ENCODE measurements at places on chromosomes 4 and X.

DNA sequence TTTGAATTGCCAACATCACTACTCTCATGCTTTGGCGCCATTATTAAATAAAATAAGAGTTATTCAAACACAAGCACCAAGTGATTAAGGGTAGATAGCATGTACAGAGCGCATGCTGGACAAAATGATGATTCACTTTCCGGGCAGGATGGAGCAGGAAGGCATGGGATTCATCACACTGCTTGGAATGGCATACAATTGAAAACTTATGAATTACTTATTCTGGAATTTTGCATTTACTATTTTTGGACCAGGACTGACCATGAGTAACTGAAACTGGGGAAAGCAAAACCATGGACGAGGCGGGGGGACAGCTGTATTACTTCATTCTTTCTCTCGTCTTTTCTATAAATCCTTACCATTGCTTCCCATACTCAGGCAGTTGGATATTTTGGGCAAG, 28.5 kb upstream of the FGF5 start:
- peak; percentile 81 for DNase-seq

- no peak for DNase-seq
Observed at GRCh38 chr4:32841217-32841616, 2121.0 kb downstream of the PCDH7 start.

DNA sequence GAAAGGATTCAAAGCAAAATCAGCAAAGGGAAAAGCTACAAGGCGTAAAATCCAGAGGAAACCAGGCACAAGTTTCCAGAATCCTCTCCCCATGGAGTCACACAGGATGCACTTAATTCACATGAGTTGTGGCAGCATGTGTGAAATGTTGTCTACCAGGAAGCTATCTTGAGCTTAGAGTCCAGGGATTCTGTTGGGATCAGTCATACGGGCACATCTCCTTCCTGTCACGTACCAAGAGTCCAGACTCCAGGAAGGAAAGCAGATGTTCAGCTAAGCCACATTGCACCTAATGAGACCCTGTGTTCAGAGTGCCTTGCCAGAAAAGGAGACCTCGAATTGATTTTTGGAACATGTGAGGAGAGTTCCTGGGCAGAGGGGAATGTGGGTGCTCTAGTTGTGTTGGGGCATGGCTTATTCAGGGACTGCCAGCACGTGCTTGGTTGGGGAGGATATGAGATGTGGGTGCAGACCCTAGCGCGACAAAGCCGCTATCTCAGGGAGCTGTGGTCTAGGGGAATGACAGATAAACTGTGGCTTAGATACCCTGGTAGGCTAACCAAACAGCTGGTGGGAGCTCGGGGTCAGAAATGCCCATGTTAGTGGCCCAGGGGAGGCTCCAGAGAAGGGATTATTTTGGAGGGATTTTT, 70.0 kb downstream of the EVC start:
- DNase-seq, result peak; percentile 77

GRCh38 chrX:71178908-71179307, 34.3 kb downstream of the NLGN3 start:
- DNase-seq, result peak; percentile 27

GRCh38 chr4:95388911-95389310, 159.9 kb downstream of the UNC5C start:
- no peak for DNase-seq

- DNase-seq, result no peak
Observed at GRCh38 chr4:153485359-153485758, 19.2 kb downstream of the TMEM131L start.

DNA sequence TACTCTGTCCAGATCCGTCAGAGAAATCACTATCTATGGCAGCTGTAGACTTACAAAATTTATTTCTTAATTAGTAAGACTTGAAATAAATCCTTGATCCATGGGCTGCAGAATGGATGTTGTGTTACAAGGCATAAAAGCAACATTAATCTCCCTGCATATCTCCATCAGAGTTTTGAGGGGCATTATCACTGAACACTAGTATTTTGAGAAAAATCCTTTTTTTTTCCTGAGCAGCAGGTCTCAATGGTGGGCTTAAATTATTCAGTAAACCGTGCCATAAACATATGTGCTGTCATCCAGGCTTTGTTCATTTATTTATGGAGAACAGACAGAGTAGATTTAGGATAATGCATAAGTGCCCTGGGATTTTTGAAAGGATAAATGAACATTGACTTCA, 457.9 kb upstream of the CTSO start:
- no peak for DNase-seq

GRCh38 chr4:95155759-95156451, 392.9 kb downstream of the UNC5C start:
- DNase-seq, result no peak

DNA sequence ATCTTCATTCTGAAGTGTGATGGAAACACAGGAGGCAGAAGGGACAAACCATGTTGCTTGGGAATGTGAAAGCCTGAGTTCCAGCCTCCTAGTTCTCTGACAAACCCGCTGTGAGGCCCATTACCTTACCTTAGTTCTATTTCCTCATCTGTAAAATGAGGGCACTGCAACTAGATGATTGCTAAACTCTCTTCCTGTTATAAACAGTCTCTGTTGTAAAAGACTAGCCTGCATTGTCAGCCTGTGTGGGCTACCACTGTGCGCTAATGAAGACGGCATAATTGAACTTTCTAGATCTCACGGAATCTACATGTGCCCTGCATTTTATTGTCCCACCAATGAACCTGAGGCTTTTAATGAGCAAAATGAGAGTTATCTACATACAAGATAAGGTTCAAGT, 147.2 kb downstream of the AFF2 start:
- DNase-seq, result no peak

GRCh38 chrX:3548765-3549391, 164.6 kb downstream of the PRKX start:
- DNase-seq, result peak; percentile 78

DNA sequence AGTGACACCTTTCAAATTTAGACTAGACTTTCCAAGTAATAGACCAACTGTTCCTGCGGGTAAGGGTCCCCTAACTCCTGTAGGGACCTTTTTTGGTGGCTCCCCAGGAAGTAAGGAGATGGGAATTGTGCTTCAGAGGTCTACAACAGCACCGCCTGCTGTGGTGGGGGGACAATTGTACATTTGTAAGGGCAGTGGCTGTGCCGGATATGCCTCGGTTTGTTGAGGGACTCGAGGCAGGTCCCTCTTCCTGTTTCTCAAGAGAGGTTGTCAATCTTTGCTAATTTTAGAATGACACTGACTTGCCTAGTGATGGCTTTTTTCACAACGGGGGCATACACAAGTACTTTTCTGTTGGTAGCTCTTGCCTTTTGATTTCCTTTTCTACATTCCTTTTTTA, 15.5 kb upstream of the HSD17B11 start:
- no peak for DNase-seq

GRCh38 chrX:42398967-42399631, 378.9 kb downstream of the PPP1R2C start:
- no peak for DNase-seq

- no peak for DNase-seq
Observed at GRCh38 chr4:176939445-176939844, 146.7 kb upstream of the VEGFC start.

DNA sequence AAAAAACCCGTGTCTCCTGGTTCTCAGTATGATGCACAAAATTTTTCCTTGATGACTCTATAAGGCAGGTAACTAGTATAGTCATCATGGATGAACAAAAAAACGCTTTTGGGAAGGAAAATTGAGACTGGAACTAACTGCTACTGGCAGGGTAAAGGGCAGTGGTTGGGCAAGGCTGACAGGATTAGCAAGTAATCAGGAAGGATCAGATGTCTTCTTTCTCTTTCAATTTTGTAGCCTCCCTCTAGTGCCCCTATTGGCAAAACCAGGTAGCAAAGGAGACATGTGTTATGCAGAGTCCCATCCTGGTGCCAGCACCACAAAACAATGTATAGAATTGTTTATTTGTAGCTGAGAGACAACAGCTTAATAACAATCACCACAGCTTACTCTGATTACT, 12.8 kb upstream of the SLITRK4 start:
- no peak for DNase-seq

GRCh38 chrX:34563804-34564203, 93.3 kb downstream of the TMEM47 start:
- DNase-seq, result no peak

DNA sequence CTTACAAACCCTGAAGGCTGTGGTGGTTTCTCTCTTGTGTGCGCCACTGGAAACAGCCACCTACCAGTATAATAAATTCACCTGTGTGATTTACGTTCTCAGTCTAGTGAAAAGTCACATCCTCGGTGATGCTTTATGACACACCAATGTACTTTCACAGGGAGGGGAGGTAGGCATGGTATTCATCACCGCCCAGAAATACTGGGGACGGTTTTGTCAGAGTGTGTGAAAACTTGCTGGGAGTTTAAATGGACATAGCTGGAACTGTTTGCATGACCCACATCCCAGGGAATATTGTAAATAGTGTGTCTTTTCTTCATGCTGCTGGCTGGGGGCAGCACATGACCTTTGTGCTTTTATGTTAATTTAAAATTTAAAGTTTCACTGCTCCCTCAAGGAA, 421.8 kb downstream of the MAPK10 start:
- DNase-seq, result no peak

GRCh38 chrX:152958047-152958446, 35.9 kb downstream of the PNMA5 start:
- no peak for DNase-seq

- DNase-seq, result no peak
Observed at GRCh38 chrX:153999359-154000037, 20.2 kb downstream of the IRAK1 start.

All from GM04504 (cell line).